GM13976 (cell line): ENCODE measurements at places on chromosomes 3 and 15.

DNA sequence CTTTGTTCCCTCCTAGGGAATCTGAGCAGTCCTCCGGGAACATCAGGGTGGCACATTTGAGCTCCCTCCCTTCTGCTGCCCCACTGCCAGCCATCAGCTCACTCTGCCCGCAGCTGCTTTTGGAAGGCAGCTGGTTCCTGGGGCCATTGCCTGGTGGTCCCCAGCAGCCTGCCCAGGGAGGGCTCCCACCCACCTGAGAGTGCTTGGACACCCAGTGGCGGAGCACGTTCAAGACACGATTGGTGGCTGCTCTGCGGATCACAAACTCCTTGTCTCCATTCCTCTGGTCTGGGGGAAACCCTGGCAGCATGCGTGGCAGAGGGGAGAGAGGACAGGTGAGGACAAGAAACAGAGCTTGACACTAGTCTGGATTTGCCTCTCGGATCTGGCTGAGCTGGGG is 53.7 kb upstream of the CTSH start:
- DNase-seq, result no peak

GRCh38 chr15:80098341-80098740 is 38.9 kb downstream of the ZFAND6 start:
- DNase-seq, result no peak

- no peak for DNase-seq
Measured at GRCh38 chr3:68129065-68129464, 474.7 kb upstream of the SUCLG2 start.

DNA sequence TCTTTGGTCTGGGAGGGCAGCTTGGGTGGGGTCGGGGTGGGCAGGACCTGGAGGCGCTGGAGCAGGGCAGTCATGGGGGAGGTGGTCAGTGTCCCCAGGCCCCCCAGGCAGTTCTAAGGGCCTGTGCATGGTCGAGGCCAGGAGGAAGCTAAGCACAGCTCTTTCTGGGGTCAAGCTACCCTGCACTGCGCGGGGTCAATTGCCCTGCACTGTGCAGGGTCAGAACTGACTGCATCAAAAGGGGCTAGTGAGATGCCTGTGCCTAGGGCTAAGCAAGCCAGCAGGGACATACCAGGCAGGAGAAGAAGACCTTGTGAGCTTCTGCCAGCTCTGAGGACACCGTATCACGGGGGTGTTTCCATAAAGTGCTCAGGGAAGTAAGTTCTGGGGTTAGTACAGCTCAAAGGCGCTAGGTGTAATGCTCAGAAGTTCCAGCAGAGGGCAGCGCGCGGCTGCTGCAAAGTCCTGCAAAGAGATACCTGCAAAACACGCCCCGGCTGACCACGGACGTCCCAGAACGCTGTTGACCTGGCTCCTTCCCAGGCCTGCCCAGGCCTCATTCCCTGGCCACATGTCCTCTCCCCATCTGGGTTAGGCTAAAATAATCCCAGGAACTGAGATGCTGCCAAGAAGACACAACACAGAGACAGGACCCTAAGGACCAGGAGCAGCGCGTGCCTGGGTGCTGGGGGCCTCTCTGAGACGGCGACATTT is 18.8 kb upstream of the IQSEC1 start:
- peak; percentile 90 for DNase-seq

DNA sequence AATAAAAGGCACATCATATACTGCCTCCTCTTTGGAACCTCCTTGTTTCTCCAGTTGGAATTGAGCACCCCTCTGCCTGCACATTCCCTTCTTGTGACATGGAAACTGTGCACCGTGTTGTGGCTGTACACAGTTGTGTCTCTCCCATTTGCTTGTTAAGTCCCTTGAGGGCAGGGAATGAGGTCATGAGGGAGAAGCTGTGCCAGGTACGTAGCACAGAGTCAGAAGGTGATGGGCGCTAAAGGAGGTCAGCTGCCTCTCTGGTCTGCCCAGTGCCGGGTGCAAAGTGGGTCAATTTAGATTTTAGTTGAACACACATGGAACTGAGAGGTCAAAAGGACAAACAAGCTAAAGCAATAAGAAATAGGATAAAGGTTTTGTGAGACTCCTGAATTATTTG is 124.4 kb downstream of the FAM43A start:
- DNase-seq, result no peak

DNA sequence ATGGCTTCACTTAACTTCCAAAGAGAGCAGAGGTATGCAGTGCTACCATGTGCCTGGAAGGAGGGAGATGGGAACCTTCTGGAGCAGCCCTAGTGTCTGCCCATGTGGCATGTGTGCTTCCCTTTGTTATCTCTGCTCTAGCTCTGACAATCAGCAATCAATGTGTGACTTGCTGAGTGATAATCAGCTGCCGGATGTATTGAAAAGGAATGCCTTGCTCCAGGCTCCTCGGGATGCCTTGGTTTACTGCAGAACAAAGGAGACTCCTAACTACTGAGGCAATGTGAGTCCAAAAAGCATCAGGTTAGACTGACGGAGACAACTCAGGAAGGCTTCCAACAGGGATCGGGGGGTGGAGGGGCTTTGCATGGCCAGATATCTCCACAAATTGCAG is 36.0 kb upstream of the CORO2B start:
- DNase-seq, result no peak

- peak; percentile 73 for DNase-seq
Measured at GRCh38 chr15:68209735-68210408, 4.7 kb upstream of the CALML4 start.

DNA sequence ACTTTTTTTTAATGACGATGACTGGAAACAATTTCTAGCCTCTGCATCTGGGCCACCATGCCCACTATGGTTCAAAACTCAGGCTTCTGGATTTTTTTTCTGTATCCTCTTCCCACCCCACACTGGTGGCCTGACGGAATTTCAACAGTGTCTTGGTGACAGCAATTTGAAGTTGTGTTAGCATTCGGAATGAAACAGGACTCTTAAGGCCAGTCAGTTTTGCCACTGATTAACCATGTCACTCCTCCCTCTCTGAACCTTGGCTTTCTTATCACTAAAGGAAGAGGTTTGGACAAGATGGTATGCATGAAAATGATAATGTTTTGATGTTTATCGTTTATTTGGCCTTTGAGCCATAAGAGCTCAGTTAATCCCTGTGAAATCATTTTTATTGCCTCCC is 41.6 kb upstream of the BDH1 start:
- no peak for DNase-seq

DNA sequence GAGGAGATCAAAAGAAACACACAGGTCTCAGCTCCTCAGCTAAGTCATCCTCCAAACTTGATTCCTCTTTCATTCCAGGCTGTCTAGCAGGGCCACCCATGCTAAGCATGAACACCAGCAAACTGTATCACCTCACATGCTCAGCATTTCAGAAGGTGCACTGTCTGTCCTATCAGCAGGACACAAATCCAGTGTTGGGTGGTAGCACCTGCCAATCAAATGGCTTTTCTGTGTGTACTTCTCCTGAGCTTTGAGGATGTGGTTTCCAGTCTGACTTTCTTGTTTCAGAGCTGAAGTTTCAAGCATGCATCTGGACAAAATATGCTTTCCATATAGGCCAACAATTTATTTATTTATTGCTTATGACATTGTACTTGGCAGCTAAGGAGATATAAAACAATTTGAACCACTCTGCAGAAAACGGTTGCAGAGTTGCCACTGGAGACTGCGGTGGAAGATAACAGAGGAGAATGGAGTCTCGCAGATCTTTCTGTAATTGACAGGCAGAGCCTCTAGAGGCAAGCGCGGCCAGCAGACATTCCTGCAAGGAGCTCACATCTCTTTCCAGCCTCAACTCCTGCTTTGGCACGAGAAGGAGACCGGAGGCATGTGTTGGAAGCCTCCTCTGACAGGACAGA is 167.1 kb upstream of the WNT5A start:
- DNase-seq, result peak; percentile 37

- DNase-seq, result no peak
Measured at GRCh38 chr3:28232659-28233058, 8.8 kb upstream of the CMC1 start.

DNA sequence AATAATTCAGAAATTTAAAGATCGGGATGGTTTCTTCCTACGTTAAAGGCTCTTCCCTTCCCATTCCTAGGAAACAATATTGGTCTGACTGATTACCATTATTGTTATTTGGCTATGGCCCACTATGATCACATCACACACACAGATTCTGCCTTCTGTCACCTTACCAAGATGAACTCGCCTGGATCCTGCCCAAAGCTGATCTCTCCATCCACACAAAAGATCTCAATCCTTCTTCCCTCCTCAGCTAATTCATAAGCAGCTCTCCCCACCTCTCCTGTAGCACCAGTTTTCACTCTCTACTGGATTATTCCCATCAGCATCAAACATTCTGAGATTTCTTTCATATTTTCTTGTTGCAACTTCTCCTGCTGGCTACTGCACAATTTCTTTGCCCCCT is 25.0 kb downstream of the PLCL2 start:
- no peak for DNase-seq

- no peak for DNase-seq
Measured at GRCh38 chr15:70605606-70606410, 157.6 kb downstream of the UACA start.

DNA sequence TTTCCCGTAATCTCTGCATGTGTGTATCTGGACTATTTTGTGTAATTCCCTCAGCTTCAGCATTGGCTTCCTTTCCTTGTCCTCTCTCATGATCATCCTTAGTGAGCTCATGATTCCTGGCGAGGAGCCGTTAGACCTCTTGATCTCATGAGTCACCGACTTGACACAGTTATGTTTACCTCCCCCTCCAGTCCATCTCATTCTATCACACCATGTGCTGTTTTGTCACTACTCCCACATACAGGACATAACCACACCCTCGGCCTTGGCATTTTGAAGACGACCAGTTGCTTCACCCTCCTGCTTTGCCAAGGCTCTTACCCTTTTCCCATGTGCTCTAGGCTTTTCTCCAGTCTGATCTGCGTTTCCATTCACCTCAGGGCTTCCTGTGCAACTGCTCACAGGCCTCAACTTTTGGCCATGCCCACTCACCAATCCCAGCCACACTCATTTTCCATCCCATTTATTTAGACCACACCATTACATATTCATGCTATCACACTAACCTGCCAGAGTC is 41.5 kb downstream of the CP start:
- DNase-seq, result no peak
